ENCODE measurements at places on chromosomes 11 and 22.

- DNase-seq, result no peak
Observed at GRCh38 chr11:72283947-72284346, 40.0 kb upstream of the PHOX2A start.

- no peak for DNase-seq
Observed at GRCh38 chr11:101618709-101619108, 34.9 kb upstream of the TRPC6 start.

DNA sequence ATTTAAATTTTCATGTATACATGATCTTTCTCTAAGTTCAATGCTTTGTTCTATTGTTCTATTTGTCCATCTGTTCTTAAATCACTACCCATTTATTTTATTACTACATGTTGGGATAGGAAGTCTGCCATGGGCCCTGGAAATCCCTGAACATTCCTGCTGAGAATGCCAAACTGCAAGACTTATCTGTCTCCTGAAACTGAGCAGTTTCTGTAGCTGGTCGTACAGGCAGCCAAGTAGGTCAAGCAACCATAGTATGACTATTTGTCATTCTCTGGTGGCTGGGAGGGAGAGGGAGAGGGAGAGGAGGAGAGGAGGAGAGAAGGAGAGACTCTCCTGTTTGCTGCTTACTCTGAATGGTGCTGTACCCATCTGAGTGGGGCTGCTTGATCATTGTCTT is 82.8 kb upstream of the SNX19 start:
- no peak for DNase-seq

DNA sequence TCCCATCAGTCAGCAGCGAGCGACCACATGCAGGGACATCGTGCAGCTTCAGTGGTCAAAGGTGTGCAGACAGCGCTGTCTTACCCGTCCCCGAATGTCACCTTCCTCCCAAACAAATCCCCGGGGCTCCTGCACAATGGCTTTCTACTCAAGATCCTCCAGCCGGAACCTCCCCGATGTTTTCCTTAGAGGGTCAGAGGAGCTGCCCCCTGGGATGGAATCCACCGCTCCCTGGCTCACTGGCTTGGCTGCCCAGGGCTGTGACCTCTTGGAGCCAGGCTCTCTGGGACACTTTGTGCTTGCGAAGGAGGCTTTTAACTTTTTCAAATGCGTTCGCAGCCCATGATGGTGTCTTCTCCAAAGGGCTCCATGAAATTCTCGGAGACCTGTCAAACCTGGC is 17.3 kb upstream of the FGF19 start:
- DNase-seq, result no peak

DNA sequence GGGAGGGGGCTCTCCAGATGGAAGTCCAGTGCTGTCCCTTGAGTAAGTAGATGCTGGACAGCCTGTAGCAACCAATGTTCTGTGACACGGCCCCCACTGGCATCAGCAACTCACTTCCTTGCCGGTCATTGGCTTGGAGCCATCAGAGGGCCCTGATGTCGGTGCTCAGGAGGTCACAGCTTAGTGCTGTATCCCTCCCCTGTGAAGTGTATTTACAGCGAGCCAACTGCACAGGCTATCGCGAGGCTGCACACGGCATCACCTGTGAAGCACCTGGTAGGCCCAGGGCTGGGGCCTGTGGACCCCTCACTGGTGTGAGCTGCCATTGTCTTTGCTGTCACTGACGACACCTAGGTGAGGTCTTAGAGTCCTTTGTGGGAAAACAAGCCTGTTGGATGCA is 13.4 kb upstream of the ACR start:
- DNase-seq, result no peak

DNA sequence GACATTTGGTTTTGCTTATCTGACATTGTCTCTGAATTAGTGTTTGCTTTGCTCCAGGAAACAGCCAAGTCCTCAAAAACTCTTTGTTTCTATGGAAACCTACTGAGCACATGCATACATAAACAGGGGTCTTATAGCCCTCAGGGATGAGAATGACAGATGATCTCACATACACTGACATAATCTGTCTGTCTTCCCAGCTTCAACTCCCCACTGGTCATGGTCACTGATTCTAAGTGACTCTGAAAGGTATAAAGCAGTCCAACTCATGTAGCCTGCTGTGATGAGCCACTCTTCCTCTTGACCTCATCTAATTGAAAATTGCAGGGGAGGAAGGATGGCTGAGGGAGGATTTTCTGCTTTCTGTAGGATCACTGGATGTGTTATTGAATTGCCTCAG is 12.6 kb downstream of the ZNF143 start:
- no peak for DNase-seq

- no peak for DNase-seq
Observed at GRCh38 chr11:9142732-9143131, 51.3 kb upstream of the SCUBE2 start.

- peak; percentile 17 for DNase-seq
Observed at GRCh38 chr11:46222490-46223251, 54.8 kb upstream of the CREB3L1 start.

GRCh38 chr11:75426720-75427086 is 6.3 kb downstream of the KLHL35 start:
- DNase-seq, result no peak

- no peak for DNase-seq
Observed at GRCh38 chr22:49181431-49181830, 646.2 kb downstream of the BRD1 start.

- DNase-seq, result no peak
Observed at GRCh38 chr11:33178443-33179180, 17.3 kb upstream of the CSTF3 start.

DNA sequence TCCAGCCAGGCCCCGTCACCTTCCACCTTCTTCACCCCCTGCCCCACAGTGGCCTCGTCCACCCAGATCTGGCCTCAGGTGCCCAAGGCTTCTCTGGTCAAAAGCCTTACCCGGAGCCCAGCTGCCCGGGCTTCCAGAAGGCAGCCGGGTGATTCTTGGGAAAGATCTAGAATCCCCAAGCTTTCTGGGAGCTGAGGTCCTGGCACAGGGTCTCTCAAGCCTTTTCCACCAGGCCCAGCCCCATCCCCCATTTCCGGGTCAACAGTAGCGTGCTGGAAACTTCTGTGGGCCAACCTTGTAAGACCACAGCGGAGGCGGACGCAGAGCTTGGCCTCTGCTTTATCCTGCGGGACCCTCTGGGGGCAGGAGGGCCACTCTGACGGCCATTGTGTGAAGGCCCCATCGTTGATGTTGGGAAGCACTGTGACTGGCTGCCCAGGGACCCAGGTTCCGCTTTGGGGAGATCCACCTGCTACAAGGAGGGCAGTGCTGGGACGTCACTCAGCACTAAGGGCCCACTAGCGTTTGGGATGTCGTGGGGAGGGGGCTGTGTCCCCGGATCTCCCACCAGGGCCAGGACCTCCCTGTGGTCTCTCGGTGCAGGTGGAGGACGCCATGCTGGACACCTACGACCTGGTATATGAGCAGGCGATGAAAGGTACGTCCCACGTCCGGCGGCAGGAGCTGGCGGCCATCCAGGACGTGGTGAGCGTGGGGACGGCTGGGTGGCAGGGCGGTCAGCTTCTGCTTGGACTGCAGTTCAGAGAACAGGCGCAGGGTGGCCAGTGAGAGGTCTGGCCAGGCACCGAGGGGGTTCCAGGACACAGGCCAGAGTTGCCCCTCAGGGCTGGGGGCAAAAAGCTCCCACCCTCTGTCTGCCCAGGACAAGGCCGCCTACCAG is 11.5 kb downstream of the TSPAN32 start:
- DNase-seq, result no peak

DNA sequence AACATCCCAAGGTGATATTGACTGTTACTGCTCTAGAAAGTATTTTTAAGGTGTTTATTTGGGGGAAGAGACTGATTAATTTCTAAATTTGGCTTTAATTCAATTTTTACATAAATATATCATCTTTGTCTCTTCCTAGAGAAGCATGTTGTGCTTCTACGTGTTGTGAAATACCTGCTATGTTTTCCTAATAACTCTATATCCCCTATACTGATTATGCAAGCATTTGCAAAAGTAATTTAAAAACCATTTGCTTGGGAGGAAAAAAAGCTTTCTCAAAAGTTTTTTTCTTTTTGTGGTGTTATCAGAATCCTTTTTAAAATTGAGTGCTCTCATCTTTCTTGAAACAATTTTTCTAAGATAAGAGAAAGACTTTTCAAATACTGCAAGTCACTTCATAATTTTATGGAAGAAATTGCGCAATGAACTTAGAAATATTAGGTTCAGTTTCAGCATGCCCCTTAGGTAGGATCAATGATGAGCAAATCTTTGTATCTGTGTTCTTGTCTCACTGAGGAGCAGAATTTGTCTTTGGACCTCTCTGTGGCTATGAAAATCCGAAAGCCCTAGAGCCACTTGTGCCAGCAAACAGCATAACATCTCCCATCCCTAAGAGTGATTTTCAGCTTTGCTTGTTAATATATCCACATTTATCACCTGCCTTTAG is 7.4 kb upstream of the BLID start:
- no peak for DNase-seq

DNA sequence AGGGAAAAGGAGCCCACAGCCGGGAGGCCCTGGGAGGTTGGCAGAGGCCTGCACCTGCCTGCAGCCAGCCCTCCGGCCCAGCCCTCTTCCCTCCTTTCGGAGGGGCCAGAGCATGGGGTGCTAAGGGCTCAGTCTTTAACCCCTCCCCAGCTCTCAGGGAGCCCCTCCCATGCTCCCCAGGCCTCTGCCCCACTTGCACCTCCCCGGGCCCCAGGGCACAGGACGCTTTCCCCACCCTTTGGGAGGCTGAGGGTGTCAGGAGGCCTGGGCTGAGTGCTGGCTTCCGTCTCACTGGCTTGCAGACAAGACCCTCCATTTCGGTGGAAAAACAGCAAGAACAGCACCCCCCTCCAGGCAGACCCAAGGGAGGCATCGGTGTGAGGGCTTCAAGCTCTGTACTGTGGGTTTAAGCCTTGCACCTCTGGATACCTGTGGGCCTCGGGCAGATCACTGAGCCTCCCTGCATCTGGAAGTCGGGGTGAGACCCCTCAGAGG is 7.3 kb downstream of the ASCL2 start:
- DNase-seq, result no peak

DNA sequence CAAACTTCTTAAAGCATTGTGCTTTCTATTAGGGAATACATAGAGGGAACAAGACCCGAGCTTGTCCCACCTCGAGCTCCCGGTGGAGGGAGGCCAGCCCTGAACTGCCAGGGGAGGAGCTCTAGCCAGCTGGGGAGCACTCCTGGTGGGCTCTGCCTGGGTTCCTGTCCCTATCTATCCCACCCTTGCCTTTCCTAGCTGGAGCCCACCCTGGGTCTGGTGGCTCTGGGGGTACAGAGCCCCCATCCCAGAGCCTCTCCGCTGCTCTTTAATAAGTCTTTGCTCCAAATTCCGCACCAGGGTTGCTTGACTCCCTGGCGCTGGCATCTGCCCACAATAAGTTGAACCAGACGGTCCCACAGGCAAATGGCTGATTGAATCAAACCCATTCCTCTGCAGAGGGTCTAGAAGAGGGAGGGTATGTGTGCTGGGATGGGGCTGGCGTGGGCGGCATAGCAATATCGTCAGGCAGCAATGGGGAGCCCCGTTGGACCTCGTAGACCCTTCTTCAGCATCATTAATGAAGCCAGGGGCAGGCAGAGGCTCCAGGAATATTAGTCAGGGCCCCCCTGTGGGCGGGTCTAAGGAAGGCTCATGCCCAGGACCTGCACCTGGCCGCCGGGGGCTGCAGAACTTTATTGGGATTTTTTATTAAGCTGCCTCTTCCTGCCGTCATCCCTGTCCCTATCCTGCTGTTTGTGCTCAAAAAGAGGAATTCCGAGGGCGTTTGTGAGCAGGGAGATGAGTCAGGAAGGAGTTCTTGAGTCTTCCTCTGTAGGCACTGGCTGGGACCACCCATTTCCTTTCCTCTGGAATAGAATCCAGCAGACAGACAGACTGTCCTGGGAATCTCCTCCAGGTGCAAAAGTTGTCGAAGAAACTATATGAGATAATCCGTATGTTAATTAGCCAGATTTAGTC is 38.5 kb upstream of the RIC3 start:
- DNase-seq, result no peak

GRCh38 chr11:72624496-72625201 is 49.6 kb downstream of the PDE2A start:
- DNase-seq, result peak; percentile 37

- DNase-seq, result peak; percentile 29
Observed at GRCh38 chr11:30046578-30046945, 29.7 kb upstream of the KCNA4 start.

DNA sequence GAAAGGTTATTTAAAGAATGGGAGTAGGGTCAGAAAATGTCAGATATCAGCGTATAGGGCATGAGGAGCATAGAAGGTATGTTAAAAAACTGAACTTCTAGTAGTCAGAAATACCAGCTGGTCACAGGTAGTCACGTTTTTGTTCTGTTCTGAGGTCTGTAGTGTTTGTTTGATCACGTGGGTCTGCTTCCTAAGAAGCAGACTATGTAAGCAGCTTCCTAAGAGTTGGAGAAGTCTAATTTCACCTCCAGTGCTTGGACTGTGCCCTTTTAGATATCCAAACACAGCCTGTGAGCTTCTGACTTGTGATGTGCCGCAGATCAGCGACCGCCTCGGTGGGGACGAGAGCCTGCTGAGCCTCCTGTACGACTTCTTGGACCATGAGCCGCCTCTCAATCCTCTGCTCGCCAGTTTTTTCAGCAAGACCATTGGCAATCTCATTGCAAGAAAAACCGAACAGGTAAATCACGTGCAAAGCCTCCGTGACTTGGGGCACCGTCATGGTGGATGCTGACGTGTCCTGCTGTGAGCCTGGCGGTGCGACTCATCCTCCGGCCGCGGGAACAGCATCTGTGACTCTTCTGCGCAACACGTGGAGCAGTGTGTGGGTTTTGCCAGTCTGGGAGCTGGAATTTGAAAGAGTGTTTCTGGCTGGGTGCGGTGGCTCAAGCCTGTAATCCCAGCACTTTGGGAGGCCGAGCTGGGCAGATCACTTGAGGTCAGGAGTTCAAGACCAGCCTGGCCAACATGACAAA is 63.5 kb downstream of the PPP6R2 start:
- no peak for DNase-seq

GRCh38 chr22:29095459-29095858 is 22.6 kb downstream of the KREMEN1 start:
- no peak for DNase-seq

DNA sequence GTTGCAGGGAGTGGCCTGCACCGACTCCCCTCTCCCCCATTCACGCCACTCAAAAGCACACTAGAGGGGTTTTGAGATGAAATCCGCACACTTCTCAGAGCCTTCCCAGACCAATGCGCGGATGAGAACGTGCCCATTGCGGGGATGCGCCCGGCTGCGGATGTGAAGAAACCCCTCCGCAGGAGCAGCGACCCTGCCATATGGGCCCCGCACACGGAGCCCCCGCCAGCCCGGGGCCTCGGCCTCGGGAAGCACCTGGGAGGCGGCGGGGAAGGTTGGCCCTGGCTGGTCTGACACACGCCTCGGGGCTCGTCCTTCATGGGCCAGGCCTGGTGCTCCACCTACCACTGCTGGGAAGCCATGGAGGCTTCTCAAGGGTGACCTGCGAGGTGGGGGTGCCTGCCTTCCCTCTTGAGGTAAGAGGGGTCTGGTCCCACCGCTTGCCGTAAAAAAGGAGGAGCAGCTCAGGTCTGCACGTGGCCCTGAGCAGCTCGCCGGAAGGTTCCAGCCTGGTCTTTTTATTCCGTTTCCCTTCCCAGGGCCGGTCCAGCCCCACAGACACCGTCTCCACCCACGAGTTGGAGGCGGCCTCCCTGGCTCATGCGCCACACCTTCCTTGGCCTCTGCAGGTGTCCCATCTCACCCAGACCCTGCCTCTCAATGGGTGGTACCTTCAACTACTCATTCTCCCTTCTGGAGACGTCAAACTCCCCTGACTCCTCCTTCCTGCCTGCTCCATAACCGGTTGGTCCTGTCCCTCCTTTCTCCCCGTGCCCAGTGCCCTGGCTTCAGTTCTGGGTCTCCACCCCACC is 39.4 kb downstream of the TRMU start:
- DNase-seq, result no peak

GRCh38 chr11:66617155-66617834 is 865 bp downstream of the RBM14 start:
- peak; percentile 82 for DNase-seq

GRCh38 chr11:5007561-5007960 is 12.9 kb downstream of the OR51L1 start:
- DNase-seq, result no peak
